NCI-H2107 (cell line): ENCODE measurements at places on chromosomes 3 and 15.

GRCh38 chr3:143261848-143262247, 142.3 kb downstream of the CHST2 start:
- DNase-seq, result no peak

DNA sequence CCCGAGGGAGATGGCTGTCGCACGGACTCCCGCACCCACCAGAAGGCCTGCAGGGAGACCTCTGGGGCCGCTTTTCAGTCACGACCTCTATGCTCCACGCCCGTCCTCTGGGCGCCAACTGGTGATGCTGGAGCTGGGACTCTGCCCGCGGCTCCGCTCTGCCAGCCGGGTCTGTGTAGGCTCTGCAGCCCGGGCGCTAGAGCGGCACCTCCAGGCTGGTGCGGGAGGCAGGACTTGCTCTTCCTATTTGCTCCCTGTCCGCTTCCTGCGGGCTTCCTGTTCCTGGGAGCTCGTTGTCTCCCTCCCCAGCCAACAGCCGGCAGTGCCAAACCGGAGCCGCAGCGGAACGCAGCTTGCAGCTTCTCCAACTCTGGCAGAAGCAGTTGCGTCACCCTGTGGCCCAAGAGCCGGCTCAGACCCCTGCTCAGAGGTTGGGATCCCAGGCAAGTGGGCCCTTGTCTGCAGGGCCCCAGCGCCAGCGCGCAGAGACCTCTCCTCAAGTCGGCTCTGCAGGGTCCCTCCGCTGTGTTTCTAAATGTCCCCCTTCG, 285.9 kb downstream of the XXYLT1 start:
- peak; percentile 90 for DNase-seq

GRCh38 chr3:133674290-133674919, 12.7 kb upstream of the TOPBP1 start:
- DNase-seq, result no peak

- DNase-seq, result no peak
Observed at GRCh38 chr15:99443056-99443756, 122.6 kb upstream of the MEF2A start.

DNA sequence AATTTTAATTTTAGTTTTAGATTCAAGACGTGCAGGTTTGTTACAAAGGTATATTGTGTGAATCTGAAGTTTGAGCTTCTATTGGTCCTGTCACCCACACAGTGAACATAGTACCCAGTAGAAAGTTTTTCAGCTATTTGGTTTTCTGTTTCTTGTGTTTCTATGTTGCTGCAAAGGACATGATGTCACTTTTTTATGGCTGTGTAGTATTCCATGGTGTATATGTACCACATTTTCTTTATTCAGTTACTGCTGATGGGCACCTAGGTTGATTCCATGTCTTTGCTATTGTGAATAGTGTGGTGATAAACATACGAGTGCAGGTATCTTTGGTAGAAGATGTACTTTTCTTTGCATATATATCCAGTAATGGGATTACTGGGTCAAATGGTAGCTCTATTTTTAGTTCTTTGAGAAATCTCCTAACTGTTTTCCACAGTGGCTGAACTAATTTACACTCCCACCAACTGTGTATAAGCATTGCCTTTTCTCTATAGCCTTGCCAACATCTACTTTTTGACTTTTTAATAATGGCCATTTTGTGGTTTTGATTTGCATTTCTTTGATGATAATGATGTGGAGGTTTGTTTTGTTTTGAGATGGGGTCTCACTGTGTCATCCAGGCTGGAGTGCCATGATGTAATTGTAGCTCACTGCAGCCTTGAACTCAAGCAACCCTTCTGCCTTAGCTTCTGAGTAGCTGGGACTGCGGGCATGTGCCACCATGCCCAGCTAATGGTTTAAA, 43.9 kb downstream of the LIMD1 start:
- DNase-seq, result no peak

GRCh38 chr3:171883893-171884279, 40.7 kb downstream of the TMEM212 start:
- no peak for DNase-seq

DNA sequence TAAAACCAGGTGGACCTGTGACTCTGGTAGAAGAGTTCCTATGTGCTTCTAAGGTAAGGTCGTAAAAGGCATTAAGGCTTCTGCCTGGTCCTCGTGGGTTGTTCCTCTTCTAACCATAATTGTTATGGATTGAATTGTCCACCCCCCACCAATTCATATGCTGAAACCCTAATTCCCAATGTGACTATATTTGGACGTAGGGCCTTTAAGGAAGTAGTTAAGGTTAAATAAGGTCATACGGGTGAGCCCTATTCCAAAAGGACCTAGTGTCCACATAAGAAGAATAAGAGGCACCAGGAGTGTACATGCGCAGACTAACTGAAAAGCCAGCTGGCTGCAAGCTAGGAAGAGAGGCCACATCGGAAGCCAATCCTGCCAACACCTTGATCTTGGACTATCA, 1.9 kb downstream of the ADPGK start:
- DNase-seq, result no peak

DNA sequence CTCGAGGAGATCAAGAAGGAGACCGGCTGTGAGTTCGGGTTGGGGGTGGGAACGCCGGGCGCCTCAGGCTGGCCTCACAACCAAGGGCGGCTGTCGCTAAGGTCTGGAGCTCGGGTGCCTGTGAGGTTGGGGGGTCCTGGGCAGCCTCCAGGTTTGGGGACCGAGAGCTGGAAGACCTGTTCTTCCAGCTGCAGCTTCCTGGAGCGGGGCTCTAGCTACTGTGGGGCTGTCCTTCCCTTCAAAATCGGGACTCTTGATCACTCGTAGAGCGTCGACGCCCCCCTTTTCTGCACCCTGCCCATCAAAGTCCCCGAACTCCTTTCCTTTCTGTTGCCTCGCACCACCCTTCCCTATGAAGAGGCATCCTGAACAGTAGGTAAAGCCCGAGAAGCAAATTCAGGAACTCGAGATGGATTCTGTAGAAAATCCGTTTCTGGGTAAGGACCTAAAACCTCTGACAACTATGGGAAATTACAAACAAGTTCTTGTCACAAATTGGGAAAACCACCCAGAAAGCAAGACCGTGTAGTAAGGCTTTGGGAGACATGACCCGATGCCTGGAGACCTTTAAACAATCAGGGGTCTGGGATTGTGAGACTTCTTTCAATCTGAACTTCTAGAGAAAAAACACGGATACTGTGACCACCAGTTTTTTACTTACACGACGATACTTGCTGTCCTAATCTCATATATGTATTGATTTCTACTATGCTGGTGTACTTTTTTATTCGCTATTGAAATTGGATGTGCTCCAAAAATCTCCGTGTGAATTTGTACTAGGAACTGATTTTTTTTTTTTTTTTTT, 556 bp downstream of the CHP1 start:
- DNase-seq, result no peak

DNA sequence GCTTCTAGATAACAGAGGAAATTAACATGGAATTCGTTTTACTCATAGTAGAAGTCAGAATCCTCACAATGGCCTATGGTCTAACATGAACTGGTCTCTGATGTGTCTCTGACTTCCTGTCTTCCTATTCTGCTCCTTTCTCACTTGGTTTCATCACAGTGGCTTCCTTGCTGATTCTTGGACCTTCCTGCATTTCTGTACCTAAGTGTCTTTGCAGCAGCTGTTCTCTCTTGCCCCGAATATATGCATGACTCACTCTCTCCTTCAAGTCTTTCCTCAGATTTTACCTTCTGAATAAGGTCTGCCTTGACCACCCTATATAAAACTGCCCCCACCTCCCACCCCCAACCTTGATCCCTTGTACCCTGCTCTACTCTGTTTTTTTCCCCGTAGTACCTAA, 14.1 kb downstream of the ARL13B start:
- no peak for DNase-seq

DNA sequence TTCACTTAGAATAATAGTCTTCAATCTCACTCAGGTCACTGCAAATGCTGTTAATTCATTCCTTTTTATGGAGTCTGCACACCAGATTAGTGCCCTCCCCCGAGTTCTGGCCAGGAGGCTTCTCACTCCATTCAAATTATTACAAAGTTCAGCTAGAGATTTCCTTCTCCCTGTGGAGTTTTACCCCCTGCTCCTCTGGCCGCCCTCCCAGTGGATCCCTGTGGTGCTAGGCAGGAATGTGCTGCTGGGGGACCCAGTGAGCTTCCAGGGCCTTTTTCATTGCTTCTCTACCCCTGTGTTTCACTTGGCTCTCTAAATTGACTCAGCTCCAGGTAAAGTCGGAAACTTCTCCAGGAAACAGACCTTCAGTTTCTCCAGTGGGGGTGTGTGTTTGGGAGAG, 42.7 kb upstream of the CD200R1L start:
- DNase-seq, result no peak

DNA sequence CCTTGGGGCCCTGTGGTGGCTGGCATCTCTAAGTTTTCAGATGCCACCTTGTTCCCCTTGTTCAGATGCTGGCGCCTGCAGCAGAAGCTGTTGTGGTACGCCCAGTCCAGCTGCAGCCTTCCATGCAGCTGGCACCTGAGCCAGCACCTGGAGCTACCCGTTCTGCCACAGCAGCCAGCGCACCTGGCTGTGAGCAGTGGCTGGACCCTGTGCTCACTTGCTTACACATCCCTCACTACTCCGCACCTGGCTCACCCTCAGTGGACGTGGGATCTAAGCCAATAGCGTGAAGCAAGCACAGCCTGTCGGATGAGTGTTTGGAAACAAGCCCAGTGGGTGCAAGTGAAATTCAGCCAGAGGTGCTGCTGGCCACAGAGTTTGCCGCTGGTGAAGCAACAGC, 607.5 kb upstream of the BCHE start:
- DNase-seq, result no peak

DNA sequence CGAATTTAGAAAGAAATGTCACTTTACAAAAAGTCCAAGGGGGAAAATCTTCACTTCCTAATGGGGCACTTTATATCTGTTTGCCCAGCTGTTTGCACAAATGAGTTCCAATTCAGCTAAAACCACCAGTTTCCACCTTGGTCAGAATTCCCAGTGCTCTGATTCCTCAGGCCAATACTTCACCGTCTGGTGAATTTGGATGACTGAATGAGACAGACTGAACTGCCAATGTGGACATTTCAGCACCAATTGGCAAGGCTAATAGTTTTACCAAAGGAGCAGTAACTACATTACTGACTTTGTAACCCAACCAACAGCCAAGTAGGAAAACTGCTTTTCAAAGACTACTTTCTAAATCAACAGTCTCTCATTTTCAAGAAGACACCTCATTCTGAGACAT, 51.8 kb downstream of the ABI3BP start:
- DNase-seq, result no peak

GRCh38 chr3:177179281-177180067, 17.8 kb downstream of the TBL1XR1 start:
- DNase-seq, result no peak

DNA sequence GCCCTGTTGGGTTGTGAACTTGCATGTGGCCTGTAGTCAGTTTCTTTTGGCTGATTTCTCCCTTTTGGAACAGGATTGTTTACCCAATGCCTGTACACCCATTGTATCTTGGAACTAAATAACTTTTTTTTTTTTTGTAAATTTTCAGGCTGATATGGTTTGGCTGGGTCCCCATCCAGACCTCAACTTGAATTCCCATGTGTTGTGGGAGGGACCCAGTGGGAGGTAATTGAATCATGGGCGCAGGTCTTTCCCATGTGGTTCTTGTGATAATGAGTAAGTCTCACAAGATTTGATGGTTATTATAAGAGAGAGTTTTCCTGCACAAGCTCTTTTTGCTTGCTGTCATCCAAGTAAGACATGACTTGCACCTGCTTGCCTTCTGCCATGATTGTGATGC, 253.8 kb upstream of the GBE1 start:
- no peak for DNase-seq

DNA sequence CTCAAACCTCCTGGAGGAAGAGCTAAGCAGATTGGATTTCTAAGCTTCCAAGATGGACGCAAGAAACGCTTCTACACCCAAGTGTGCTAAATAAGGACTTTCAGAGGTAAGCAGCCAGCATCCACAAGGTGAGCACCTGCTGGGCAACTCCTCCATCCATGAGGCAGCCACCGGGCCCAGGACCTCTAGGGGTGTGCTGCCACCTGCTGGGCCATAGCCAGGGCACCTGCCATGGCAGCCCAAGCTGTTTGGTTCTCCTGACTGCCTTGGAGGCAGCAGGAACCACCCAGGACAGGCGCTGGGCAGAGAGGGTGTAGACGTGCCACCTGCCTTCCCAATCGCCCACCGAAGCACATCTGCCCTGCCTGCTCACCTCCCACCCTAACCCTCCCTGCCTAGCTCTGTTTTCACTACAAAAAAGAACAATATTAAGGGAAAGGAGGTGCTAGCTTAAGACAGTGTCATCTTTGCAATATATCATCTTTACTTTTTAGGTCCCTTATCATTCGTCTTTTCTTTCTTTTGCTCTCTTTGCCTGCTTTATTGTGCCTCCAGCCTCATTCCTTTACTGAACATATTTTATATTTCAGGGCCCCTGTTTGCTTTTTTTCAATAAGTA, 12.9 kb downstream of the C15orf62 start:
- DNase-seq, result peak; percentile 70

DNA sequence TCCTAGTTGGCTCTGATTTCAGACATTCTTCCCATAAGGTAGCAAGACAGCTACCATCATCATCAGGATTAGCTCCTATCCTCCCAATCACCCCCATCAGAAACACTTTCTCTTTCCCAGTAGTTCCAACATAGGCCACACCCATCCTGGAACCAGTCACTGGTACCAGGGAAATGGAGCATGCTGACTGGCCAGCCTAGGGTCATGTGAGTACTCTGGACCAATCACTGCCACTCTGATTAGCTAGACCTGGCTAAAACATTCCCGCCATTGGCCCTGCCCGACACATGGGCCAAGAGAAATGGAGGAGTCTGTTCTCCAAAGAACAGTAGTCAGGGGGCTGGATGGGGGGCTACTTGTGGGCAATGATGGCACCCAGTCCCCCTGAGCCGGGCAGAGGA, 12.4 kb downstream of the EFCC1 start:
- DNase-seq, result no peak

GRCh38 chr3:53996141-53996874, 104.6 kb upstream of the SELENOK start:
- DNase-seq, result no peak

DNA sequence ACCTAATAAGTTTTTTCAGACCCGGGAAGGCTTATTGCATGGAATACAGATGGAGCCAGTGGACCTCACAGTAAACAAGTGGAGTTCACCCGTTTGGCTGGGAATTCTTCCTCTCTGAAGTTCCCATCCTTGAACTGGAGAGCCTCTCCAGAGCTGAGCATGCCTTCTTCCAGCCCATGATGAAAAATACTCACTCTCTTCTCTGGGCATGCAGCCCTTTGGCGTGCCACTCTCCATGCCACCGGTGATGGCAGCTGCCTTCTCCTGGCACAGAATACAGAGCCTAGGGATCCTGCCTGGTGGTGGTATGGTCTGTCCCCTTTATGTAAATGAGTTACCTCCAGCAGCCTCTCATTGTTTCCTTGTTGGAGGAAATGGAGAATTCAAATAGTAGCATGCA, 150.8 kb downstream of the LEKR1 start:
- DNase-seq, result no peak

DNA sequence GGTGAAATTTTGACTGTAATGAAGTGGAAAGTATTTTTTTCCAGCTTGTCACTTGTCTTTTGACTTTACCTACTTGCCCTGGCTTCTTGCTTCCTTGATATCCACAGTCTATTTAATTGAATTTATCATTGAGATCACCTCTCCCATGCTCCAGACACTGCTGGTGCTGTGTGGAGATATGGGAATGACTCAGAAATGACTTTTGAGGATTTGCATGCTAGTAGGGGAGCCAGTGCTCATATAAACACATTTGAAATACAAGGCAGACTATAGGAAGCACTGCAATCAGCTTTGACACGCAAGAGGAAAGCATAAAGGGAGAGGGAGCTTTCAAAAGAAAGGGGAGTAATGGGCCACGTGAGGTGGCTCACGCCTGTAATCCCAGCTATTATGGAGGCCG, 7.3 kb upstream of the TRPM1 start:
- DNase-seq, result no peak
